Adipocyte (in vitro differentiated cells): ENCODE measurements at places on chromosomes 6 and 20.

GRCh38 chr20:55882286-55882685 is 123.0 kb downstream of the CBLN4 start:
- DNase-seq, result no peak

DNA sequence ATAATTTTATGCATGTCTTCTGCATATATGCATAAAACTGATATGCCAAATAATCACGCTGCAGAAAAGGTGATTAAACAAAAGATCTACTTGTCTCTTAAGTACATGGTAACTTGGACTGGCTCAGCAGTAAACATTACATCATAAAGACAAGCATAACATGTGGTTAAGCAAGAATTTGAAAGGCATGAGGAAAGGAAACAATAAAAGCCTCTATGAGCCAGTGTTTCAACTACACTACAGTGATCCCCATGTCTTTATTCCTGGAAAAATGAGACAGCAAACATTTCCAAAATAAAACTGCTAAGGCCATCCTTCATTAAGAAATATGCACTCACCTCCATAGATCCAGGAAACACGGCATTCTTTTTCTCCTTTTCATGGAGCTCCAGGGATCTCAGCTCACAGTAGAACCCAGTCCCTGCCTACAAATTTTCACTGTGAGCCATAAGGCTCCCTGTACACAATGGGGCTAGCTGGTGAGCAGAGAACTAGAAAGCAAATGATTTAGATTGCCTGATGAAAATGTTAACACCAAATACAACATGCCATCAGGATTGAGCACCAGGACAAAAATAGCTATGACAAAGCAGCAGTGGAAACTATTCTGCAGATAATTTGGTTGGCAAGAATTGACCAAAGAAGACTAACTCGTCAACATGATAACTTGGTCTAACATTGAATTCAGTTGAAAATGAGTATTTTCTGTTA is 156.1 kb downstream of the COL21A1 start:
- peak; percentile 86 for DNase-seq

- DNase-seq, result no peak
Observed at GRCh38 chr6:15426901-15427300, 181.0 kb downstream of the JARID2 start.

DNA sequence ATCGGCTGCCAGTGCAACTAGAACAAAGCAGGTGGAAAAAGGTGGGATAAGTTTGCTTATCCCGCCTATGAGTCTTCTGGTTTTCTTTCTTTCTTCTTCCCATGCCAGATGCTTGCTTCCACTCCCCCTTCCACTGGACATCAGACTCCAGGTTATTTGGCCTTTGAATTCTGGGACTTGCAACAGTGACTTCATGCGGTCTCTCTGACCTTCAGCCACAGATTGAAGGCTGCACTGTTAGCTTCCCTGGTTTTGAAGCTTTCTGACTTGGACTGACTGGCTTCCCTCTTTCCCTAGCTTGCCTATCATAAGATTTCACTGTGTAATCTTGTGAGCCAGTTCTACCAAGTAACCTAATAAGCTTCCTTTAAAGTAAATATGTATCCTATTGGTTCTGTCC is 878.4 kb upstream of the GJE1 start:
- DNase-seq, result no peak

- DNase-seq, result peak; percentile 22
Observed at GRCh38 chr6:142165227-142165626, 18.2 kb downstream of the VTA1 start.

DNA sequence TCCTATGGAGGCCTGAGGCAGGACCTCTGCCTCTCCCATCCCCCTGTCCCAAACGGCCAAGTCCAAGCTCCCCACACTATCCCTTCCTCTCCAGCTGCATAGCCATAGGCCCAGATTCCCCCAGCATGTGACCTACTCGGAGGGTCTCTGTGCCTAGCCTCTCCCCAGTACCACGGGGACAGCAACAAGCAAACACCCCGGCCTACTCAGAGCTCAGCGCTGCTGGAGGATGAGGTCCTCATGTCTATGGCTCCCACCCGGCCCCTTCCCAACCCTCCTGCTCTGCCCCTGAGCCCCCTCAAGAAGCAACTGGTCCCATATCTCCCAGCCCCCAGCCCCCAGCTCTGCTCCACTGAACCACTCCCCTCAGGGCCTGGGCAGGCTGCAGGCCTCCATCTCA is 24.2 kb downstream of the RNASET2 start:
- DNase-seq, result no peak

DNA sequence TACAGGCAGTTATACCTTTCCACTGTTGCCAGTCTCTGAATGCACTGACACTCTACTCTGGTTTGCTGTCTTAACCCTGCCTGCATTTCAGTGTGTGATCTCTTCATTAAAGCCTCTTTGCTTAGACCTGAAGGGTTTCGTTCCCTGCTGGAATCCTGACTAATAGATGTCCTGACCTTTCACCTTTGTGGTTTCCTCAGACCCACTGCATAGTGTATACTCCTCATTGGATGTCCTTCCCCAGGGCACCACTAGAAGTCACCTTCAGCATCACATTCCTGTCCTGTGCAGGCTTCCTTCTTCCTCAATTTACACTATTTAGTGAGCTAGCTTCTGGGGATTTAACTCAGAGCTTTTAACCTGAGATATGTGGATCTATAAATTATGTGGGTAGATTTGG is 120.6 kb downstream of the RCAN2 start:
- no peak for DNase-seq

- DNase-seq, result no peak
Observed at GRCh38 chr20:63343460-63344445, 17.4 kb downstream of the CHRNA4 start.

- DNase-seq, result no peak
Observed at GRCh38 chr6:129619579-129620233, 90.3 kb downstream of the ARHGAP18 start.

DNA sequence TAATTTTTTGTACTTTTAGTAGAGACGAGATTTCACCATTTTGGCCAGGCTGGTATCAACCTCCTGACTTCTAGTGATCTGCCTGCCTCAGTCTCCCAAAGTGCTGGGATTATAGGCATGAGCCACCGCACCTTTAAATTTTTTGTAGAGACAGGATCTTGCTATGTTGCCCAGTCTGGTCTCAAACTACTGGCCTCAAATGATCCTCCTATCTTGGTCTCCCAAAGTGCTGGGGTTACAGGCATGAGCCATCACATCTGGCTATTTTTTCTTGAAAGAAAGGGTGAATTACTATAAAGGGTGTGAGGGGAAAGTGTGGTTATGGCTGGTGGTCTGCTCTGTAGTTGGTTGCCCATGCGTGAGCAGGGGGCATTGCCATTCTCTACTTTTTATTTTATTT is 1.6 kb downstream of the LY6G6F start:
- DNase-seq, result no peak
